ENCODE measurements at places on chromosomes 4 and X.

- no peak for DNase-seq
Measured at GRCh38 chr4:14994242-14994641, 8.0 kb upstream of the CPEB2 start.

GRCh38 chrX:103002576-103002975, 61.4 kb downstream of the BEX1 start:
- no peak for DNase-seq

GRCh38 chr4:149723065-149723464, 92.6 kb downstream of the IQCM start:
- no peak for DNase-seq

DNA sequence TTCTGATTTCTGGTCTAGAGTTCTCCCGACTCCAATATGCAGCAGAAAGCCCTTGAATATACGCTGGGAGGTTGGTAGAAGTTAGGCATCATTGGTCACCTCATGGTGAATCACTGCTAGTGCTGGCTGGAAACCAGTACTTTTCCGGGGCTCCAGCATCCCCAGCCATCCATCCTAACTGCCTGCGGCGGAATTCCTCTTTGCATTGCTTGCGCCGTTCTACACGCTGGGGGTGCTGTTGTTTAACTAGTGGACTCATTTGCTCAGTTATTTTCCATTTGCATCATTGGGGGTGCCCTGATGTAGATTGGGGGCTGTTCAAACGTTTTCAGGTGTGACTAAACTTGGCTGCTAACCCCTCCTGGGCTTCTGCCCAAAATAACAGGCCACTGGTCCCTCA, 23.3 kb upstream of the GPR50 start:
- no peak for DNase-seq

GRCh38 chrX:78333521-78333920, 6.1 kb upstream of the CYSLTR1 start:
- peak; percentile 10 for DNase-seq

- no peak for DNase-seq
Measured at GRCh38 chr4:80035336-80035735, 37.7 kb downstream of the ANTXR2 start.

DNA sequence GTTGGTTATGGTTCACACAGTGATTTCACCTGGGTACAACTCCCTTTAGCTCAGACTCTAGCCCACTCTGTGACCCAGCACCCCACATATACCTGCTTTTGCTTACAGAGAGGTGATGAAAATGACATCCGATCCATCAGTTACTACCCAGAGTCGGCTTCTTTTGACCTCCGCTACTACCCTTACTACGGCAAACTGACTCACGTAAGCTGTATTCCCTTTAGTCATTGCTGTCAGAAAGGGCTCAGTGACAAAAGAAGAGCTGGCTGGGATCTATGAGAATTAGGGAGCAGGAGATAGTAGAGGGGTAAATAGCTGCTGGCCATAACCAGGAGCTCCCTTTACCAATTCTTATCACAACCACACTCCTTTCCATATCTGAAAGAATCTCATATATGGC, 16.7 kb downstream of the ATP1B4 start:
- DNase-seq: no peak

DNA sequence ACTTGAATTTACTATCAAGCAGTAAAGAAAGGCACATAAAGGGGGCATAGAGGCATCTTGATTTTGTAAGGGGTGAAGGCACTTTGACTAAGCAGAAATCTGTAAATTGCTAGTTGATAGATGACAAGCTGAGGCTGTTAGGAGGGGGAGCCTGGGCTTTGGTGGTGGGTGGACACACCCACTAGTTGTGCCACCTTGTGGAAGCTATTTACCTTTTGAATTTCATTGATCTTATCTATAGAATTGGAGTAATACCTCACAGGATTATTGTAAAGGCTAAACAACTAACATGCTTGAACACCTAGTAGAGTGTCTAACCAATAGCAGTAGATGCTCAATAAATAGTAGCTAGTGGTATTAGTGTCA, 142.8 kb upstream of the KCNIP4 start:
- DNase-seq: no peak

DNA sequence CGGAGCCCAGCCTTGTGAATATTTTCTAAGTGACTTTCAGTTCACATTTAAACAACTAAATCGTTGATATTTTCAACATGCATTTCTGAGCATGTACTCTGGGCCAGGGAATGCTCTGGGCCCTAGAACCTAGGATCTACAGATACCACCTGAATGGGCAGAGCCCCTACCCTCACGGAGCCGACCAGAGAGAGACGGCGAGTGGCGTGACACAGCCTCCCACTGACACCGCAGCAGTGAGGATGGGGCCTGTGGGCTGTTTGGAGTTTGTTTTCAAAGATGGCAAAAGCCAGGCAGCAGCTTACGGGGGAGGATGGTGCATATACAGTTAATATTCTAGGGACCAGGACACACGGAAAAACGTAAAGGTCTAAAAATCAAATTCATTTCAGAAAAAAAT, 17.7 kb downstream of the NELFA start:
- no peak for DNase-seq

DNA sequence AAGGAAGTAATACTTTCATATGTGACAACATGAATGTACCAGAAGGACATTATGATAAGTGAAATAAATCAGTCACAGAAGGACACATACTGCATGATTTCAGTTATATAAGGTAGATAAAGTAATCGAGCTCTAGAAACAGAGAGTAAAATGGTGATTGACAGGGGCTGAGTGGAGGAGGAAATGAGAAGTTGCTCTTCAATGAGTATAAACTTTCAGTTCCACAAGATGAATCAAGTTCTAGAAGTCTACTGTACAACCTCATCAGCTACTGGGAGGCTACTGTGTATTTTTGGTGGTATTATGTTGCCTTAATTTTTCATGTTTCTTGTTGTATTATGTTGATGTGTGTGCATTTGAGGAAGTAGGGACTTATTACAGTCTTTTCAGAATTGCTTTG, 270.9 kb upstream of the GRIA3 start:
- no peak for DNase-seq

DNA sequence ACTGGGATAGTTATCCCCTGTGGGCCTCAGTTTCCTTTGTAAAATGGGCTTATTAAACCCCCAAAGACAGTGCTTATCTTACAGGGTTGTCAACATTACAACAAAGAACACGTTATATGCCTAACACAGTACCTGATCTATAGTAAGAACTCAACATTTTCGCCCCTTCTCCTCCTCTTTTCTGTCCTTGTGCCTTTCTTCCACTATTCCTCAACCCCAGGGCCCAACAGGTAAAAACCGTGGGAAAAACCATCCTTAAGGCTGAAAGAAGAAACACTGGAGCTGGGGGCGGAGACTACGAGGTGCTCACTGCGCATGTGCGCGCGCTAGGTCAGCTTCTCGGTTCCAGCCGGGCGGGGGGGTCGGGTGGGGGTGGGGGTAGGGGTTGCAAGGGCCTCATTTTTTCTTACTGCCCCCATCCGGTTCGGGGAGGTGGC, 426 bp upstream of the XIAP start:
- DNase-seq: no peak

DNA sequence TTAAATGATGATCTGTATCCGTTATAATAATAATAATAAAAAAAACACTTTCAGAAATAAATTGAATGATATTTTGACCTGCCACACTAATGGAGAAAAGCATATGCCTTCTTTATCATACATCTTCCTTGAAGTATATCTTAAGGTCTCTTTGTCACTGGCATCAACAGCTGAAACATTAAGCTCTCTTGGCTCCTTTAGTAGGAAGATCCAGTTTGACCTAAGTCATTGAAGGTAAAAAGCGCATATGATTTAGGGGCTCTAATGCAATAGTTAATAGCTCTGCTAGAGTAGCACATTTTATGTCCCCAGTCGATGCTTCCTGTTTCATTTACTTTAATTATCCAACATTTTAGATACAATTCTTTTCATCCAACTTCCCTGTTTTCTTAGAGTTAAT, 1010.8 kb downstream of the STPG2 start:
- no peak for DNase-seq

DNA sequence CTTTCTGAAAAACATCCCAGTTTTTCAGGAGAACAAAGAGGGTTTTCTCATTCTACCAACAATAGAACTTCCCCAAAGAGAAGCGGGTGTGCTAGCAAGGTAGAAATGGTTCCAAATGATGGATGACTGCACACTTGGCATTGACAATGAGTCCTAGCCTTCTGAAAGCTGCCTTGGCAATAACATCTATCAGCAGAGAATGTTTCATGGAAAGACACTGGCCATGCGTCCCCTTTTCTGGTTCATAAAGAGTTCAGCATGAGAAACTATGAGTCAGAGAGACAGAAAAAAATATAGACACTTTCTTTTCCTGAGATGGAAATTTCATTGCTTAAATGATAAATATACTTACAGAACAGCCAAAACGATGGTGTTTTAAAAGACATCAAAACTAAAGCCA, 236.9 kb upstream of the PRKX start:
- DNase-seq: no peak

GRCh38 chrX:134171661-134172587, 65.1 kb upstream of the CCDC160 start:
- no peak for DNase-seq

- DNase-seq: no peak
Measured at GRCh38 chr4:89685690-89686089, 151.3 kb downstream of the SNCA start.

DNA sequence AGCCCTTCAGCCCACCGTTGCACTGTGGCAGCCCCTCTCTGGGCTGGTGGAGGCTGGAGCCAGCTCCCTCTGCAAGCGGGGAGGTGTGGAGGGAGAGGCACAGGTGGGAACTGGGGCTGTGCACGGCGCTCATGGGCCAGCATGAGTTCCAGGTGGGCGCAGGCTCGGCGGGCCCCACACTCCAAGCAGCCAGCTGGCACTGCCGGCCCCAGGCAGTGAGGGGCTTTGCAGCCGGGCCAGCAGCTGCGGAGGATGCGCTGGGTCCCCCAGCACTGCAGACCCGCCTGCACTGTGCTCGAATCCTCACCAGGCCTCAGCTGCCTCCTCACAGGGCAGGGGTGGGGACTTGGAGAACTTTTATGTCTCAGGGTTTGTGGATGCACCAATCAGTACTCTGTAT, 1354.8 kb upstream of the IGFBP7 start:
- DNase-seq: no peak

GRCh38 chrX:101079736-101080270, 1.1 kb downstream of the TMEM35A start:
- no peak for DNase-seq

DNA sequence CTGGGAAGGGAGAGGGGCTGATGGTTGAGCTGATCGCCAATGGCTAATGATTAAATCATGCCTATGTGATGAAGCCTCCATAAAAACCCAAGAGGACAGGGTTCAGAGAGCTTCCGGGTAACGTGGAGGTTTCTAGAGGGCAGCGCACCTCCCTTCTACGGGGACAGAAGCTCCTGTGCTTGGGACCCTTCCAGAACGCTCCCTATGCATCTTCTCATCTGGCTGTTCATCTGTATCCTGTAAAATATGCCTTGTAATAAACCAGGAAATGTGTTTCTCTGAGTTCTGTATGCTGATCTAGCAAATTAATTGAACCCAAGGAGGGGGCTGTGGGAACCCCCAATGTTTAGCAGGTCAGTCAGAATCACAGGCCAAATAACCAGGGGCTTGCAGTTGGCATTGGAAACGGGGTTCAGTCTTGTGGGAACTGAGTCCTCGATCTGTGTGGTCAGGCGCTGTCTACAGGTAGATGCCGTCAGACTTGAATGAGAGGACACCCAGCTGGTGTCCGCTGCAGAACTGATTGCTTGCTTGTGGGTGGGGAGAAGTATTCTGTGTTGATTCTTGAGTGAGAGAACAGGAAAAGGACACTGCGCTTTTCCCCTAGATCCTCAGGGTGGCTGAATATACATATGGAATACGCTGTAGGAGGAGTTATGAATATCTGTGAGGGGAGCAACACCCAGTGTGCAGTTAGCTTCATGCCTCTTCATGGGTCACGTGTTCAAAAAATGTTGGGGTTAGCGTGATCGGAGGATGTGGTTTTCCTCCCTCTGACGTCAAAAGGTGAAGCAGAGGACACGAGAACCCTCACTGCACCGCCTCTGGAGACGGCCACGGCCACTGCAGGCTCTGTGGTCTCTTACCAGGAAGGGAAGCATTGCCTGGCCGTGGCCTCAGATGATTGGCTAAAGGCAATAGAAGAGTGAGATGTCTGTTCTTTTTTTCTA, 29.2 kb downstream of the HTT-AS start:
- DNase-seq: peak; percentile 62

GRCh38 chr4:95580226-95580625, 31.5 kb upstream of the UNC5C start:
- no peak for DNase-seq

DNA sequence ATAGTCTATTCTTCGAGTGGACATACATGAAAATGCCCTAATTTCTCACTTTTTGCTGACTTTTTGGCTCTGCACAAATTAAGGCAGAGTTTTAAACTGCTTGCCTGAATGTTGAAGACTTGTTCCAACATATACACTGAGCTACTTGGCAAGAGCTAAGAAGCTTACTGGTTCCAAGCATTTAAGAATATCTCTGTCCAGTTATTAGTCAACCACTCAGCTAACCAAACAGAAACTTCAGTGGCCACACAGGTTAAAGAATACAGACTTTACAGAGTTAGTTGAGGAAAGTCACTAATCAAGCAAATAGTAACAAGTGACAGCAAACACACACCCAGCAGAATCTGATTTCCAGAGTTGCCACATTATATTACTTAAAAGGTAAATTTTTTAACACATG, 35.5 kb downstream of the AMER1 start:
- DNase-seq: no peak

DNA sequence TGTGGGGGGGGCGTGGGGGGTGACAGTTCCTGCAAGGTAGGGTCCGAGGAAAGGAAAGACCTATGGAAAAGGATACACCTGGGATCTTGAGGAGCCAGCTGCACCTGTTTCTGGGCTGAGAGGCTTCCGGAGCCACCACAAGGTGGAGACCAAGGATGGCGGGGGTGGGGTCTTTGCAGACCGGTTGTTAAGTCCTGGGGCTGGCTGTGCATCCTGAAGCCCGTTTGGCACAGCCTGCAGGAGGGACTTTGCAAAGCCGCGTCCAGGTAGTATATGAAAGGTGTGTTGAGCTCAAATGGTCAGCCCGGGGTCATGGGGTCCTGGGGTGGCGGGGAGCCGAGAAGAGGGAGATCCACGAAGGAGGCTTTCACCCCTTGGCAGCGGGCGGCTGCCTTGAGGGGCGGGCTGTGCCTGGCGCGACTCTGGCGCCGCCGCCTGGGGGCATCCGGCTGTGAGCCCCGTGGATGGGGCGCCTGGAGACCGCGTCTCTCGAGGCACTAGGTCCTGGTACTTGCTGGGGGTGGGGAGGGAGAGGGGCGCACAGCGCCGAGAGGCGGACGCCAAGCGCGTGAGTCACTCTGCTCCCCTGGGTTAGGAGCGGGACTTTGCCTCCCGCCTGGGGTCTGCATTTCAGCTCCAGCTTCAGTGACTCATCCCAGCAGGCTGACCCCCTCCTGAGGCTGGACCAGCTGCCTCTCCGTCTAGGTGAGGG, 58.2 kb upstream of the DYNLT3 start:
- DNase-seq: no peak
